ENCODE measurements at places on chromosomes 11 and 22.

GRCh38 chr22:50531546-50531961, 1.7 kb upstream of the TYMP start:
- DNase-seq, result no peak

DNA sequence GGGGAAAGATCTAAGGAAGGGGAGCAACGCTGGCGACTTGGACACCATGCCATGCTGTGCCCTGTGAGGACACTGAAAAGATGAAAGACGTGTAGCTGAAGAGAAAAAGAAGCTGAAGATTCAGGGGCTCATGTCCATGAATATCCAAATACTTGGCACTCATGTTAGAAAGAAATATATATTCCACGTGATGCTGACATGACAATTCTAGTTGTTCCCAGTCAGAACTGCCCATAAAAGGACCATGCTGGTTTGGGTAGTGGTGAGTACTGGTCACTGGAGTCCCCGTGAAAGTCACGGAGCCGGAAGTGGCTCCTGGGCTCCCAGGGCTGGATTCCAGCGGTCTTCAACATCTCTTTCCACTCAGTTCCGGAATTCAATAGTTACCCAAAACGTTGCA, 9.9 kb downstream of the MS4A15 start:
- no peak for DNase-seq

GRCh38 chr11:97751952-97752351, 1268.8 kb upstream of the CNTN5 start:
- DNase-seq, result no peak

GRCh38 chr11:1752907-1753228, 2.5 kb upstream of the IFITM10 start:
- no peak for DNase-seq

DNA sequence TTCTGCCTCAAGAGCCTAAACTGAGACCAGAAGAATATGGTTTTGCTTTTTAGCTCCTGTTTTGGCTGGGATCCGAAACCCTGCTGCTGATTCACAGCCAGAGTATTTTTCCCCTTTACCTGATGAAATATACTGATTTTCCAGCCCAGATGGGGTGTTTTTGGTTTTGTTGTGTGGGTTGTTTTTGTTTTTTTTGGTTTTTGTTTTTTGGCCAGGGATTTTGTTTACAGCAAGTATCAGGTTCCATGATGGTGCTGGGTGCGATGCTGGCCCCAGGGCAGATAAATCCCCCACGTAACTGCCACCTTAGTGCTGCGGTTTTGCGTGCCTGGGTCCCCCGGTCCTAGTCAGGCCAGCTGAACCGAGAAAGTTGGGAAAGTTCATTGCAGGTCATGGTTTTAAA, 103.7 kb downstream of the ZBTB16 start:
- DNase-seq, result peak; percentile 60

GRCh38 chr22:45961679-45962433, 15.1 kb downstream of the WNT7B start:
- DNase-seq, result no peak

DNA sequence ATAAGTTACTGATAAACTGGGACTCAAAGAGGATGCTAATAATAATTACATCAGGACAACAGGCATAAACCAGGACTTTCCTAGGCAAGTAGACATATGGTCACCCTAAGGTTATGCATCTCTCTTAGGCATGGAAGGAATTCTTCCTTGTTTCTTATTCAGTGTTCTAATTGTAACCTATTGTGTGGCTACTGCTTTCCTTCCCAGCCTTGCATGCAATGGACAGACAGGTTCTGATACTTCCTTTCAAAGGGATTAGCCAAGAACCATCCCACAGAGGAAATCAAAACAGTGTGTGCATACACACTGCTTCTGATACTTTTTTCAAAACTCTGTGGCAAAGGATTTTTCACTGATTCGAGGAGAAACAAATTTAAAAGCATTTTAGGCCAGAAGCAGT, 48.3 kb downstream of the RRAS2 start:
- no peak for DNase-seq

DNA sequence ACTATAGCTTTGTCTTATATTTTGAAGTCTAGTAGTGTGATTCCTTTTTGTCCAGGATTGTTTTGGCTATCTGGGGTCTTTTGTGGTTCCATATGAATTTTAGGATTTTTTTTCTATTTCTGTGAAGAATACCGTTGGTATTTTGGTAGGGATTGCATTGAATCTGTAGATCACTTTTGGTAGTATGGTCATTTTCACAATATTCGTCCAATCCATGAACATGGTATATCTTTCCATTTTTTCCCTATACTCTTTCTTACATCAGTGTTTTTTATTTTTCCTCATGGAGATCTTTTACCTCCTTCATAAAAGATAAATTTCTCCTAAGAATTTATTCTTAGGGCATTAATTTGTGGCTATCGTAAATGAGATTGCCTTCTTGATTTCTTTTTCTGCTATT, 29.1 kb downstream of the MADD start:
- DNase-seq, result no peak

Measured in left hindlimb (tissue), 1 donor.